ENCODE measurements at places on chromosomes 4 and X.

DNA sequence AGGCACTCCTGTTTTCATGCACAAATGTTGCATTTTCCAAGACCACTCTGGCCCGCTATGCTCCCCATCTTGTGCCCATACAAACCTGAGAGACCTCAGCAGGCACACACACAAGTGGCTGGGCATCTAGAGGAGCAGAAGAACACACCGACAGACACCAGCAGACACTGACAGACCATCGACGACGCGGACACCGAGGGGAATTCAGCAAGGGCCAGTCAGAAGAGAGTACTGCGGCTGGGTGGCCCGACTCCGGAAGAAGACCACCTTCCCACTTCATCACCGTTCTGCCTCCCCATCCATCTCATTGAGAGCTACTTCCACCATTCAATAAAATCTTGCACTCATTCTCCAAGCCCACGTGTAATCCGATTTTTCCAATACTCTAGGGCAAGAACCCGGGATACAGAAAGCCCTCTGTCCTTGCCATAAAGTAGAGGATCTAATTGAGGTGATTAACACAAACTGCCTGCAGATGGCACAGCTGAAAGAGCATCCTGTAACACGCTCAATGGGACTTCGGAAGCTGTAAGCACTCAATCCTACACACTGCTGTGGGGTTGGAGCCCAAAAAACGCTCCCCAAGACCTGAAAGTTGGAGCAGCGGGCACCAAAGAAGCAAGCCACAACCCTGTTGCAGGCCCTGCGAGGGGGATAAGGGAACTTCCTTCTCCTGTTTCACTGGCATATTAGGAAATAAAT, 780.9 kb downstream of the ARAP2 start:
- no peak for DNase-seq

DNA sequence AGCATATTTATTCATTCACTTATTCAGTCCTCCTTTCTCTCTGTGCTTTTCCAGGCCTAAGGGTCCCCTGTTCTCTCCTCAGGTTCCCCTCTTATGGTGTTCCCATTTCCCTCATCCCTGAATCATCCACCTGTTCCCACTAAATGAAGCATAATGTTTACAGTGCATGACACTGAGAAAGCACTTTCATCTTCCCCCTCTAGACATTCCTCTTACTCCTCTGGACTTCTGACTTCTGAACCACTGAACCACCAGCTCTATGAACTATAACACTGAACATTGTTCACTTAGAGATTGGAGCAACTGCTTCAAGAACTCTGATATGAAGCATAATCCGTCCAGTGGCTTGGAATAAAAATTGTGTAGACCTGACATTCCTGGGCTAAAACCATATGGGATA, 59.5 kb downstream of the CD38 start:
- DNase-seq, result no peak

DNA sequence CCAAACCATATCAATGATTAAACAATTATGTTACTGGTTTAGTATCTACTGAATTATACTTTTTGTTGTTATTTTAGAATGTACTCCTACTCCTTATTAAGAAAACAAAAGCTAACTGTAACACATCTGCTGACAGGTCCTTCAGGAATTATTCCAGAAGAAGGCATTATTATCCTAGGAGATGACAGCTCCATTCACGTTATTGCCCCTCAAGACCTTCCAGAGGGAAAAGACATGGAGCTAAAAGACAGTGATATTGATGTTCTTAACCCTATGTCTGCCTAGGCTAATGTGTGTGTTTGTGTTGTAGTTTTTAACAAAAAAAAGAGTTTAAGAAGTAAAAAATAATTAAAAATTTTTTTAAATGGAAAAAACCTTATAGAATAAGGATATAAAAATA, 206.8 kb upstream of the KLHL4 start:
- no peak for DNase-seq

- DNase-seq, result no peak
These were observed 28.8 kb downstream of the CCNI start for GRCh38 chr4:77047037-77047436.

- DNase-seq, result no peak
These were observed 1.1 kb downstream of the NUDT9 start for GRCh38 chr4:87423317-87424098.

DNA sequence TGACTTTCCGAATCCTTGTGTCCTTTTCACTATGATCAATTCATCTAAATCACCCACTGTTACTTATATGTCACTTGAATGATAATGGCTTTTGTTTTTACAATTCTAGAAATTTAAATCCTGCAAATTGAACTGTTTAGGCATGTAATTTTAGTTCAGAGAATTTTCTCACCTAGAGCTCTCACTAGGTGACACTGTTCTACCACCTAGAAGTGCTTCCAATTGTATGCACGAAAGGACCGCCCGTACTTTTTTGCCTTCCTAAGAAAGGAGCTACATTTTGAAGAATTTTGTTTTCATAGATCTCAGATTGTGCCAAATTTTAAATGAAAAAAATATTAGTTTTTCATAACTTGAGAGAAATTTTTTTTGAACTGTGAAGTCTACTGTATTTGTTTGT, 481.6 kb upstream of the FSTL5 start:
- DNase-seq, result no peak

GRCh38 chrX:1516596-1517104, 20.3 kb downstream of the P2RY8 start:
- no peak for DNase-seq

DNA sequence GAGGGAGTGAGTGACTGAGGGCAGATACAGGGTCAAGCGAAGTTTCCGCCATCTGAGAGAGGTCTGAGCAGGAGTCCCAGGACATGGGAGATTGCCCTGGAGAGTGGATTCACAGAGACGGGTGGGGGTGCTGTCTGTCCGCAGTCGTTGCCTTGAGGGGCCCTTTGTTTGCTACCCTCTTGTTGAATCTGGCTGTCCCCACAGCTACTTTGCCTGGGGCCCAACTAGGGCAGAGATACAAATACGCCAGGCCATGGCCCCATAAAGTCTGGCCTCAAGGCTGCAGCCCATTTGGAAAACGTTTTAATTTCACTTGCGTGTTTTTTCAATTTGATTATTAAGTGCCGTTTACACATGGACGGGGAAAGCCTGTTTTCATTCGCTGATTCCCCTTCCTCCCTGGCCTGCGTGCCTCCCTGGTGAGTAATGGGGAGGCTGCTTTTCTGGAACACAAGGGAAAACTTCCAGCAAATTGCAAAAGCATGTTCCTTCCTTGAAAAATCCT, 134.4 kb downstream of the SMIM20 start:
- no peak for DNase-seq
